ENCODE measurements at places on chromosomes 3 and 15.

DNA sequence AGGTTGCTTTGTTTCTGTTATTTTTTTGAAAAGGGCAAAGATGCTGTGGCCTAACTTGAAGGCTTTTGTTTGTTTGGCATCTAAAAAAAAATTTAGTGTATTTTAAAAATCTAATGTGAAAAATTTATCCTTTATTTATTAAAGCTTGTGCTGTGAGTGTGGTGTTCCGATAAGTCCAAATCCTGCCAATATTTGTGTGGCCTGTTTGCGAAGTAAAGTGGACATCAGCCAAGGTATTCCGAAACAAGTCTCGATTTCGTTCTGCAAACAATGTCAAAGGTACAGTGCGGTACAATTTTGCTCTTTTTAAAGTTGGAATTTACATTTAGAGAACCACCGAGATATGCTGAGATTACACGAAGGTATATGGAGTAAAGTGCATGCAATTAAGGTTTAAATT is 3.7 kb downstream of the NMD3 start:
- no peak for DNase-seq

GRCh38 chr3:178194539-178194938 is 341.7 kb upstream of the KCNMB2 start:
- no peak for DNase-seq

GRCh38 chr15:89803941-89804800 is 10.5 kb downstream of the ANPEP start:
- DNase-seq, result no peak

GRCh38 chr3:152402695-152403451 is 134.1 kb downstream of the MBNL1 start:
- DNase-seq, result no peak

DNA sequence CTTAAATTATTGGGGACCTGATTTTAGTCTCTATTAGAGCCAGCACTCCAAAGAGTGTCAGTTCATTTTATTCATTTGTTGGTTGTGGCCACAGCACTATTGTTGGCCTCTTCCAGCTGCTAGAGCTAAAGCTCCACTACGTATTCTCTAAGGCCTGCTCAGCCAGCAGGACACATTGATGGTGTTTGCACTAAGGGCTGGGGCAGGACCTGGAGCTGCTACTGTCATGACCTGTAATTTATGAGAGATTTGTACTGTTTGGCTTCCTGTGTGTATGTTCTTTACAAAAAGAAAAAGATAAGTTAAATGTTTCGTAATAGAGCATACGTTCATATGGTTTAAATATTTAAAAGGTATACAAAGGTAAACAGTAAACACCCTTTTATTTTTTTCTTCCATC is 8.1 kb downstream of the GFM1 start:
- DNase-seq, result no peak

DNA sequence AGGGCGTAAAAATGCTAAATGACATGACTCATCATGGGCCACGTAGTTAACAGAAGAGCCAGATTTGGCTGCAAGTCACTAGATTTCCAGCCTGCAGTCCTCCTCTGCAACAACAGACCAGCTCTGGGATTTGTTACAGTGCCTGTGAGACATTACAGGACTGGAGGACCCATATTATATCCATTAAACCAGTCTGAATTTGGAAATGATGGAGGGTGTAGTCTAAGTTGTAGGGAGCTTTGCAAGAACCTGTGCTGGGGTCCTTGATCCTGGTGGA is 10.8 kb downstream of the ZNF774 start:
- DNase-seq, result no peak

- DNase-seq, result no peak
Observed at GRCh38 chr15:80730926-80731325, 35.8 kb downstream of the ABHD17C start.
